Fibroblast of lung (primary cell): ENCODE measurements at places on chromosomes 5 and 9.

GRCh38 chr5:142114687-142115086 is 6.1 kb downstream of the NDFIP1 start:
- no peaks in the 10 kb centered on the region for H3K4me1 ChIP-seq
- no peak for DNase-seq
- H3K27me3 ChIP-seq = no peaks in the 10 kb centered on the region

GRCh38 chr5:43643327-43643726 is 40.3 kb downstream of the NNT start:
- no peak overlapping the region for H3K27ac ChIP-seq
- DNase-seq = peak; percentile 17
- no peaks in the 10 kb centered on the region for H3K4me1 ChIP-seq
- no peaks in the 10 kb centered on the region for H3K36me3 ChIP-seq
- no peak overlapping the region for H3K4me3 ChIP-seq

GRCh38 chr9:112050544-112051475 is 124.3 kb downstream of the SUSD1 start:
- no peaks in the 10 kb centered on the region for H3K36me3 ChIP-seq
- H3K27ac ChIP-seq = peak overlapping the region; percentile 75
- H3K4me1 ChIP-seq = peaks cover 38% of the 10 kb centered on the region
- H3K27me3 ChIP-seq = no peaks in the 10 kb centered on the region

GRCh38 chr9:32171339-32171738 is 213.1 kb upstream of the ACO1 start:
- no peaks in the 10 kb centered on the region for H3K4me1 ChIP-seq
- no peaks in the 10 kb centered on the region for H3K36me3 ChIP-seq
- no peaks in the 10 kb centered on the region for H3K27me3 ChIP-seq
- no peak overlapping the region for H3K27ac ChIP-seq
- H3K4me3 ChIP-seq = no peak overlapping the region
- no peak for DNase-seq

DNA sequence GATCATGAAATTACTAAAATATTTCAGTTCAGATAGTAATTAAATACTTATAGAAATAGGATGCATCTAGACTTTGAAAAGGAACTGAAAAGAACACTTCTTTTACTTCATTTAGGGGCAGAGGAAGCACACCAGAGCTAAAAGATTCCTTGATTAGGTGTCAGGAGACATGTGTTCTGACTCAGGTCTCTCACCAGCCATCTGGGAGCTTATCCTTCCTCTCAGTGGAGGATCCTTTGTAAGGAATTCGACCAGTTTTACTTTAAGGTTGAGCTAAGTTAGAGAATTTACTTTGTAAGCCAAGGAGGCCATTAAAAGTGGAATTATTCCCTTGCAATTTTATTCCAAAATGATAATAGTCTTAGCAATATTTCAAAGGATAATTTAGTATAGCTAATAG is 16.7 kb downstream of the VCAN start:
- peaks cover 2% of the 10 kb centered on the region for H3K4me1 ChIP-seq
- H3K27me3 ChIP-seq = no peaks in the 10 kb centered on the region
- peak overlapping the region; percentile 20 for H3K27ac ChIP-seq
- peak overlapping the region; percentile 2 for H3K4me3 ChIP-seq
- DNase-seq = peak; percentile 59

DNA sequence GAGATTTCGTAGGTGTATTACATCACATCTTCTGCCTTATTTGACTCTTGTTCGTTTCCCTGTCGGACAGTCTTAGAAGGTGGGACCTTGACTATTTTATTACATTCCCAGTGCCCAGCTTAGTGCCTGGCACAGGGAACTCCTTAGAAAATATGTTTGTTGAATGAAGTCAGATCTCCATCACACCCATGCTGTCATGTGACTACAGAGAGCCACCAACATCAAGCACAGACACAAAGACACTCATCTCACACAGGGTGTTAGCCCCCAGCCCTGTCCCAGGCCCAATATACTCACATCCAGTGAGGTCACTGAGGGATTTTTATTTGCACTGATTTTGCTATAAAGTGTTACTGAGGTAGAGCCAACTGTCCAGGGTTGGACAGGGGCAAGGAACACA is 692 bp upstream of the SRA1 start:
- no peak overlapping the region for H3K4me3 ChIP-seq
- H3K4me1 ChIP-seq = no peaks in the 10 kb centered on the region
- no peak for DNase-seq
- H3K36me3 ChIP-seq = no peaks in the 10 kb centered on the region
